ENCODE measurements at places on chromosomes 6 and 20.

GRCh38 chr6:152368751-152369624, 268.2 kb downstream of the SYNE1 start:
- DNase-seq, result no peak

GRCh38 chr6:115203381-115203780, 857.3 kb downstream of the FRK start:
- DNase-seq, result no peak

- DNase-seq, result no peak
Measured at GRCh38 chr20:50674138-50674825, 17.1 kb downstream of the RIPOR3 start.

DNA sequence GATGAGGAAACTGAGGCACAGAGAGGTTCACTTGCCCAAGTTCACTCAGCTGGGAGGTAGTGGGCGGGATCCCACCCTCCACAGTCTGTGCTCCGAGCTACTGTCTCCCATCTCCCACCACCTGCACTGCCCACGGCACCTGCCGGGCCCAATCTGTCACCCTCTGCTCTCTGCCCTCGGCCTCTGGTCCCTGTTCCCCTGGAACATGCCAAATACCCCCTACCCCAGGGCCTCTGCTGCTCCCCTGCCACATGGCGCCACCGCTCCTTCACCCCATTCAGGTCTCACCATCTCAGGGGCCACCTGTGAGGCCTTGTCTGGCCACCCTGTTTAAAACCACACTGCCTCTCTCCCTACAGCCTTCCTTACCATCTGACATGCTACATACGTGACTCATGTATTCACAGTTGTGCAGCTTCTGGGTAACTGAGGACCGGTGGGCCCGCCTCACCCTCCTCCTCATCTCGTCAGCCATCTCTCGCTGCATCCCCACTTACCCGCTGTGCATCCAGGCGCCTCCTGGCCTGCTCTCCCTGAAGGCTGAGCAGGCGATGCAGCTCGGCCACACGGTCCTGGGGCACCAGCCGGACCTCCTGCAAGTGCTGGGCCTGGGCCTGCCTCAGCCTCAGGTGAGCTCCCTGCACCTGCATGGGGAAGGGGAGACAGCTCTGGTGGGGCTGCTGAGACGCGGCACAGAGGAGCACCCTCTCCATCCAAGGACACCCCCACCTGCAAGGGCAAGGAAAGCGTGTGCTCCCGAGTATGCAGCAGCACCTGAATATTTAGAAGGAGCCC, 50.6 kb downstream of the GINS1 start:
- no peak for DNase-seq

- no peak for DNase-seq
Measured at GRCh38 chr20:11124849-11125505, 451.2 kb upstream of the JAG1 start.

DNA sequence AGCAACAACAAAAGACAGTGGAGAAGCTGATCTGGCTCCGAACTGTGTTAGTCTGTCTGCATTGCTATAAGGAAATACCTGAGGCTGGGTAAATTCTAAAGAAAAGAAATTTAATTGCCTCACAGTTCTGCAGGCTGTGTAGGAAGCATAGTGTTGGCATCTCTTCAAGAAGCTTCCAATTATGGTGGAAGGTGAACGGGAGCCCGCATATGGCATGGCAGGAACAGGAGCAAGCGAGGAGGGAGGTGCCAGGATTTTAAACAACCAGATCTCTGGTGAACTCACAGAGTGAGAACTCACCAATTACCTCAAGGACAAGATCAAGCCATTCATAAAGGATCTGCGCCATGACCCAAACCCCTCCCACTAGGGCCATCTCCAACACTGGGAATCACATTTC, 293.5 kb downstream of the SMOC2 start:
- DNase-seq, result no peak

- no peak for DNase-seq
Measured at GRCh38 chr6:129709196-129709768, 695 bp downstream of the ARHGAP18 start.

DNA sequence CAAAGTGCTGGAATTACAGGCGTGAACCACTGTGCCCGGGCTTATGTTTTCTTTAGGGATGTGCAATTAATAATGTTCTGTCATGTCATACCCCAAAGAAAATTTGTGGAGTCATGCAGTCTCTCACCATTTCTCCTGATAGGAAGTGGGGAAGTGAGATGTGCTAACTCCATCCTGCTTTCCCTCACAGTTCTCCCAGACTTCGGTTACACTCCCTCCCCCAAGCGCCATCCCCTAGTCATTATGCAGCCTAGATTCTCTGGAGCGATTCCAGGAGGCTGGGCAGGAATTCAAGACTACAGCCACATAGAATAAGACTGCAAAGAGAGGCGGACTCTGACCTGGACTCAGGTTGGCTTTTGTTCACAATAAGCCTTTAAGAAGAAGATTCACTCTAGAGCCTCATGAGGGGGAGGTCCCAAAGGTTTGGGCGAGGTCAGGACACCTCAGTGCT, 271.4 kb downstream of the ALDH8A1 start:
- DNase-seq, result no peak

DNA sequence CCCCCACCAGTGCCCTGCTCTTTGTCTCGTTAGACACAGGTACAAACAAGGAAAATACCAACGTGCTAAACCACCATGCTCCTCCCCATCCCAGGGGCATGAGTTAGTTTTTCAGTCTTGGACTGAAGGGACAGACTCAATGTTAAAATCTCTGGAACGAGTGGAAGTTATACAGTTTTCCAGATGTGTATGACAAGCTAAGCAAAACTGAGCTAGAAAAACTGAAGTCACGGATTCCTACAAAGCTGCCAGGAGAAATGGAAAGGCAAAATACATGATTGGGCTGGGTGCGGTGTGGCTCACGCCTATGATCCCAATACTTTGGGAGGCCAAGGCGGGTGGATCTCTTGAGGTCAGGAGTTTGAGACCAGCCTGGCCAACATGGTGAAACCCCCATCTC, 34.3 kb upstream of the QKI start:
- DNase-seq, result no peak

DNA sequence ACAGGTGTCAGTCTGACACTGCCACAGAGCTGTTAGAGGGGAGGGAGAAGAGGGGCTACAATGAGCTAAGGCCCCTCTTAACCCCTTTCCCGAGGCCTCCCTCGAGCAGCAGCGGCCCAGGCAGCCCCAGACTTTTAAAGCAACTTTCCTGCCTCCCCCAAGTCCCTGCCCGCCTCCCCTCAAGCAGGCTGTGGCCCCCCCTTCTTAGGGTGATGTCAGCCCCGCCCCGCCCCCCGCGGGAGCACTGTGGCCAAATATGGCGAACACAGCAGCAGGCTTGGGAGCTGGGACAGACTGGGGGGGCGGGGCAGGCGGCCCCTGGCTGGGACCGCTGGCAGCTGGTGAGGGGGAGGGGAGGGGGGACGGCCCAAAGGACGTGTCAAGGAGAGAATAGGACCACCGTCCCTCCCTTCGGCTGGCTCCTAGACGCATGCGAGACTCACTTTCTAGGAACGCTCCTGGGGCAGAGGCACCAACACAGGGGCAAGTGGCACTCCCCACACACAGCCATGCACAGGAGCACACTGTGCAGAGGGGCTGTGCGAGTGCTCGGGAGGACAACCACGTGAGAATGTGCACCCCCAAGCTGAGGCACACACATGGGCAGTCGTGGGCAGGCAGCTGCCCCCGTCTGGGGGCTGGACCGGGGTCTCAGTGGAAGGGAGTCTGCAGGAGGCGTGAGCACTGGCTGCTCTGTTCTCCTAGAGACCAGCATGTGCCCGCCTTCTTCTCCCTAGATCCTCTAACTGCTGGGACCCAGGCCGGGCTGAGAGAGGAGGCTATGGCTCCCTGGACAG, 6.7 kb downstream of the TEAD3 start:
- DNase-seq, result no peak

GRCh38 chr6:122066200-122066599, 333.3 kb upstream of the HSF2 start:
- DNase-seq, result no peak

- no peak for DNase-seq
Measured at GRCh38 chr6:63764318-63764916, 128.8 kb downstream of the PHF3 start.

DNA sequence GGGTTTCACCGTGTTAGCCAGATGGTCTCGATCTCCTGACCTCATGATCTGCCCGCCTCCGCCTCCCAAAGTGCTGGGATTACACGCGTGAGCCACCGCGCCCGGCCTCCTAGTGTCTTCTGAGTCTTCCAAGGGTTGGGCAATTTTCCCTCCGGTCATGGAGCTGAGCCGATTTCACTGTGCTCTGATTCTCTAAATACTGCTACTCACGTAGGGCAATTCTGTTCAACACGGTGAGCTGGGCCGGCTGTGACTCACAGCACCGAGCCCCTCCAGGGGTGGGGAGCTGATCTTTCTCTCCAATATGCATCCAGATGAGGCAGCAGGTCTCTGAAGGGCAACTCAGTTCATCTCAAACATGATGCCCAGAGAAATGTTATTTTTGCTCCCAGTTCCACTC, 71.6 kb upstream of the CD93 start:
- no peak for DNase-seq

DNA sequence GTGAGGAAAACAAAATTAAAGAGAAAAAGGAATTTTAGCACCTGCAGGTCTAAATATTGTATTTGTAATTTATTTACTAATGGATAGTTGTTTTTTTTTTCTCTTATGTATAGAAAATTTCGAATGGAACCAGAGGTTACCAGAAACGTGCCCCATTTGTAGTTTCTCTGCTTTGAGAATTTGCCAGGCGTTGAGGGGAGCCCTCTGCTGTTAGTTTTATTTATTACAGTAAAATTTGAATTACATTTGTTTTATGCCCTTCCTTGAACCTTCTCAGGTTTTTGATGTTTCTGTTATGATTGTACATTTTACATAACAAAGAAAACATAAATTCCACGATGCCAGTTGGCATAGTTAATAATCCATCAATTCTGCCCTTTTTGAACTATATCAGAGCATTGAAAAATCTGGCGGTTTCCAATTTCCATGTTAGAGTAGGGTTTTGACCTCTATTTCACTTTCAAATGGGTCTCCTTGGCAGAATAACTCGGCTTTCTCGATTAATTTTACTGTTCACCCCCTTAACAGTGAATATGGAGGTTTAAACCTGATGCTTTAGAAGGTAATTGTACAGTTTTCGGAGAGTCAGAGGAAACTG, 35.1 kb upstream of the RFPL4B start:
- no peak for DNase-seq

GRCh38 chr6:53686355-53686940, 20.9 kb upstream of the KLHL31 start:
- DNase-seq, result no peak

- no peak for DNase-seq
Measured at GRCh38 chr20:10716855-10717254, 43.1 kb upstream of the JAG1 start.

- no peak for DNase-seq
Measured at GRCh38 chr20:58494923-58495622, 20.1 kb downstream of the APCDD1L start.

GRCh38 chr6:106553440-106553839, 75.9 kb downstream of the RTN4IP1 start:
- no peak for DNase-seq

DNA sequence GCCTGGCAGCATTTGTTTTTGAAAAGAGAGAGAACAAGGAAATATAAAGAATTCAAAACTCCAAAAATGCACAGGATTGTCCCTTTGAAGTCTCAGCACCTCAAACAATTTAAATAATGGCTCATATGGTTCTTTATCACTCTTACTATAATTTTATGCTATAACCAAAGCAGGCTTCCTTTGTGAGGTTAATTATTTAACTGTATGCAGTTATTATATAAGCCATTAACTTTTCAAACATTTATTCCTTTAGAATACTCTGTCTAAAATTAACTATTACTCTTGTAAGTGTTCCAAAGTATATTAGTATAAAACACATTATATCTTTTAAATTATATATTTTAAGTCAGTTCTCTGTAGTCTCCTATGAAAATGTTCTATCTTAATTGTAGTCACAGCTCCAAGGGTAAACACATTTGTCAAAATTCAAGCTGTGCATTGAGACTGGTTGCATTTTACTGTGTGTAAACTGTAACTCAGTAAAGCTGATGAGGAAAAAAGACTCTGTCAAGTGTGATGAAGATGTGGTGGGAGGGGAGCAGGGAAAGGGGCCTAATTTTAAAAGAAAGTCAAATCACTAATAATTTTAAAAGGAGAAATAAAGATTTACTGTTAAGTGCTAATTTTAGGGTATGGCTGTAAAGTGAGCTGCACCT, 20.0 kb upstream of the PLAGL1 start:
- no peak for DNase-seq

DNA sequence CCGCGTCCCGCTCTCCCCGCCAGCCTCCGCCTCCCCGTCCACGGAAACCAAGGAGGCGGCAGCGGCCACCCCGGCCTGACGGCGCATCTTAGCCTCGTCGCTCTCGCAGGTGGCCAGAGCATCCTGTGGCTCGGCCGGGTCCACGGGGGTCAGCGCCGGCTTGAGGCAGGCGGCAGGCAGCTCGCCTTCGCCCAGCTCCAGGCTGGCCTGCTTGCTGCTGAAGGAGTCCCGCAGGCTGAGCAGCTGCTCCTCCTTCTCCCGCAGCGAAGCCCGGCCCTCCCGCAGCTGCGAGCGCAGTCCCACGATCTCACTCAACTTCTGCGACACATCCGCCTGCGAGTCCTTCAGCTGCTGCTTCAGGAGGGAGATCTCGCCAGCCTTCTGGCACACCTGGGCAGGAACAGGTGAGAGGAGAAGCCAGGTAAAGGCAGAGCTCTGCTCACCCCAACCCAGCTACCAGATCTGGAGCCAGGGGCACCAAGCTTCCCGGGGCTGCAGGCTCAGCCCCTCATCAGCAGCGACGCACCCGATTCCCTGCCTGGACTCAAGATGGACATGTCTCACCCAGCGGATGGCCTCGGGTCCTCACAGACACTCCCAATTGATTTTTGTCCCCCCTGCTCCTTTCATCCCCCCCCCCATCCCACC, 5.2 kb upstream of the FASTKD5 start:
- DNase-seq, result no peak

DNA sequence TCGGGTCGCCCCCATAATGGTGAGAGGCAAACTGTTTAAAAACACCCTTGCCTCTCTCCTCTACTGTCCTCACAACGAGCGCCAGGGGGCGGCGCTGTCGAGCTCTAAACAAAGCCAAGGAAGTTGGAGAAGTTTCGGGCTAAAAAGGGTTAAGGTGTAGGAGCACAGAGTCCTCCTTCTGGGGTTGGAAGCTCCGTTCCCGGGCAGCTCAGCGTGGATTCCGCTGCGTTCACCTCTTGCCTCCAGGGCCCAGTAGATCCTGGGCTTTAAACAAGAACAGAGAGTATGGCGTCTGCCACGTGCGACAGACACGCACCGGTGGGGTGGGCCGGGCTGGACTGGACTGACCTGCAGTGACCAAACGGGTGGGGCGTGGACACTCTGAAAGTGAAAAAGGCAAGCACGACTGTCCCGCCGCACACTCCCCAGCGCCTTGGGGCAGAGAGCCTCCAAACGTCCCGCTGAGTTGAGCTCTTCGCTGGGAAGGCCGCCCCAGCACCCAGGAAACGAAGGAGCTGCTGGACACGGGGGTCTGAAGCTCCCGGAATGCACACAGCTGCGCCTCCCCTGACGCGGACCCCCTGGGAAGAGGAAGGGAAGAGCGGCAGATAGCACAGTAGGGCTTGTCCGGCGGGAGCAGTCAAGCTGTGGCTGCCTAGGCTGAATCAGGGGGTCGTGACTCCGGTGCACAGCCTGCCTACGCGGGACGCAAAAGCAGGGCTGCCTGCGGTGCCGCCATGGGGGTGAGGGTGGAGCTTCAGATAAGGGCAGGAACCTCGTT, 1.6 kb upstream of the THBD start:
- no peak for DNase-seq

Data from stimulated activated CD8-positive, alpha-beta memory T cell treated with anti-CD3 and anti-CD28 coated beads, Interleukin-7, amount 100 ng/mL, for 1 hour (primary cell).